ENCODE measurements at places on chromosomes 1 and 21. TPM values are rescaled to one million over a fixed set of nuclear protein-coding genes. Genes with fewer than 3 reads are reported as not detected.

DIPK1A gene
- total RNA-seq, result 2.0 TPM

GJB3 gene
- total RNA-seq, result not detected

COL6A1 gene
- total RNA-seq, result 120 TPM

SH2D1B gene
- not detected for total RNA-seq

OR14K1 gene
- total RNA-seq, result not detected

DENND2D gene
- not detected for total RNA-seq

TMIGD3 gene
- total RNA-seq, result not detected

COL9A2 gene
- 9.0 TPM for total RNA-seq

FCGR2B gene
- total RNA-seq, result not detected

NCF2 gene
- total RNA-seq, result not detected

ATP6V1G3 gene
- total RNA-seq, result not detected

MCOLN3 gene
- total RNA-seq, result not detected

ADGRL2 gene
- total RNA-seq, result 168 TPM

CLEC20A gene
- total RNA-seq, result not detected

DNA sequence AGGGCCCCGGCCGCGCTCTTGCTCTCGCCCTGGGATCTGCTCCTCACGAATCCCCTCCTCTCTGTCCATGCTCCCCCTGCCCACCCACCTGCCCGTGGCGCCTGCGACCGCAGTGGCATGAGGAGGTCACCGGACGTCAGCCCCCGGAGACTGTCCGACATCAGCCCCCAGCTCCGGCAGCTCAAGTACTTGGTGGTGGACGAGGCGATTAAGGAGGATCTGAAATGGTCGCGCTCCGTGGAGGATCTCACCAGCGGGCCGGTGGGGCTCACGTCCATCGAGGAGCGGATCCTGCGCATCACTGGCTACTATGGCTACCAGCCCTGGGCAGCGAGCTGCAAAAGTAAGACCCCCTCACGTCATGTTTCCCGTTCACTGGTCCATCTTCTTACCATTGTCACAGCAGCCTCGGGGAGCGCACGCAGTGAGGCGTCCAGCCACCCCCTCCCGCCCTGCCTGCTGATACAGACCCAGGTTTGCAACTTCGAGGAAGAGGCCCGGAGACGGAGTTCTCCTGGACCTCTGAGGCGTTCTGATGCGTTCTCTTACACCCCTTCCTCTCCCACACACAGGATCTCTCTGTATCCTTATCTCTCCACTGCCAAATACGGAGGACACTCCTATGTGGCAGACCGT is 1.1 kb downstream of the SLC35F3 start:
- DNase-seq, result no peak

DNA sequence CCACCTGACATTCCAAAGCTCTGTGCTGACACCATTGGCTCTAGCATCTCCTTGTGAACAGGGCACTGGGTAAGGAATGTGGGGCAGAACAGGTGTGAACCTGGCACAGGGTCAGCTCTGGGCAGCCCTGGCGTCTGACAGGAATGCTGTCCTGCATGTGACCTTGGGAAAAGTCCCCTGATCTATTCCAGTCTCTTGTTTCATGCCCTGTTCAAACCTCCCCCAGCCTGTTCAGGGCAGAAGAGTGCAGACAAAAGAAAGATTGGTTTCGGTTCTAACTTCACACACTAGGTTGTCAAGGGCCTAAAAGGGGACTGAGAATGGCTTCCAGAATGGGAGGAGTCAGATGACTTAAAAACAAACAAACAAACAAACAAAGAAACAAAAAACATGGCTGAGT is 27.6 kb upstream of the SDHB start:
- no peak for DNase-seq

DNA sequence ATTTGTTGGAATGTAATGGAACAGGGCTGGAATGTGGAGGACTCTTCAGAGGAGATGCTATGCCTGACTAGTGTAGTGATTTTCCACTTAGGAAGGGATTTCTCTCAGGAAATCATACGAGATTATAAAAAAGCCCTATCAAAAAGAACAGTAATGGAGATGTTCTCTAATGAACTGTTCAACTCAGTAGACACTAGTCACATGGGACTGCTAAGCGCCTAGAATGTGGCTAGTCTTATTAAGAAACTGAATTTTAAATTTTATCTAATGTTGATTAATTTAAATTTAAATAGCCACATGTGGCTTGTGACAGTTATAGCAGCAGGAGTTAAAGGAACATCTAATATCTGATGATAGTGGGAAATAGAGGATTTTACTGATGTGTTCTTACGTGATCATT is 94.0 kb downstream of the SLC35F3 start:
- DNase-seq, result no peak

DNA sequence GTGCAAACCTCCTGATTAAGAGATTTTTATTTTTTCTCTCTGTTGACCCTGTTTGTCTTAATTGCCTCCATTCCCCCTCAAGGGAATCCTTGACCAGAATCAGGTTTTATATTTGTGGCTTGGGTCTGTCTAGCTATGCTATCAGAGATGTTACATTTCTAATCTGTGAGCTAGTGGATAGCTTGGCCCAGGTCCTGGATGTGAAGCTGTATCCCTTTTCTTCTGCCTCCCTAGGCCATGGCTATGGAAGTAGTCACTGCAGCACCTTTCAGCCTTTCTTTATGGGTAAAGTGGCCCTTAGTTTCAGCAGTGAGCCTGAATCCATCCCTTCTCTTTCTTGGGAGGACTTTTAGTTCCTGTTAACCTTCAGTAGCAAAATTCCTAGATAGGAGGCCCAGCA is 17.0 kb upstream of the ANGEL2 start:
- no peak for DNase-seq

- no peak for DNase-seq
These were observed 241.2 kb upstream of the SAMSN1 start for GRCh38 chr21:14787312-14787711.

DNA sequence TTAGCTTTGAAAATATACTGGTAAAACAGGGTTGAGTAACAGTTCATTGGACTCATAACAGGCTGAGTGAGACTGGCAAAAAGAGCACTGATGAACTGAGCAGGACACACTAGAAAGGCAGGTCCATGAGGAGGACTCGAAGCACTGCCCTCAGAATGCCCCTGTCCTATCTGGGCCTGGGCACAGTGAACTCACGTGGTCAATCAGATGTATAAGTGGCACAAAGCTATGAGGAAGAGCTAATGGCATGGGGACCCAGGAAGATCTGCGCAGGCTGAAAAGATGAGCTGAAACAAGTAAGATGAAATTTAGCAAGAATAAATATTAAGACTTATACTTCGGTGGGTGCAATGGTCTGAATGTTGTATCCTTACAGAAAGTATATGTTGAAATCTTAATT is 9.2 kb upstream of the RGS7 start:
- DNase-seq, result no peak

- peak; percentile 33 for DNase-seq
These were observed 480 bp downstream of the CADM3 start for GRCh38 chr1:159171688-159172501.

DNA sequence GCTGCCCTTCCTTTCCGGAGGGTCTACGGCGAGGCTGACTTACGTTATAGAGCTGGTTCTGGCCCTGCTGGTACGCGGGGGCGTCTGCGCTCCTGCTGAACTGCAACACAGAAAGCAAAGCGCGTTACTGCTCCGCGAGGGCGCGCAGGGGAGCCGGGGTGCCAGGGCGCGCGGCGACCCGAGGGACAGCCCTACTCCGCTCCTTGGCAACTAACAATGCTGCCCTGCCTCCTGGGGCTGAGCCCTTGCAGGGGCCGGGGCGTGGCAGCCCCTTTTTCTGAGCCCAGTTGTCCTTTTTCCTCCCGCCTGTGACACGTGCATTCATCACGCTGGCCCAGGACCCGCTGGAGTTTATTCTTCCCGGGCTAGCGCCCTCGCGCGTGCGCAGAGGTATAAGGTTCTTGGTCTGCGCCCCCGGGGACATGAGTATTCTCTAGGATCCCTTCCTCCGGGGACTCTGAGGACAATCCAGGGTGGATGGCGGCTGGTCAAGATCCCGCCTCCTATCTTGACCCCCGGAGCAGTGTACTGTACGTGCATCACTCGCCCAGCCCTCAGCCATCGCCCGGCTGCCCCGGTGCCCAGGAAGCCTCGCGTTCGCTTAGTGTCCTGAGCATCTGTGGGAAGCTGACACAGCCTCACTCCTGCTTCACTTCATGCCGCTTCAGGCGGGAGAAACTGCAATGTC is 78.9 kb downstream of the CD247 start:
- peak; percentile 67 for DNase-seq

GRCh38 chr21:31560479-31560878 is 99.0 kb upstream of the SOD1 start:
- DNase-seq, result no peak

DNA sequence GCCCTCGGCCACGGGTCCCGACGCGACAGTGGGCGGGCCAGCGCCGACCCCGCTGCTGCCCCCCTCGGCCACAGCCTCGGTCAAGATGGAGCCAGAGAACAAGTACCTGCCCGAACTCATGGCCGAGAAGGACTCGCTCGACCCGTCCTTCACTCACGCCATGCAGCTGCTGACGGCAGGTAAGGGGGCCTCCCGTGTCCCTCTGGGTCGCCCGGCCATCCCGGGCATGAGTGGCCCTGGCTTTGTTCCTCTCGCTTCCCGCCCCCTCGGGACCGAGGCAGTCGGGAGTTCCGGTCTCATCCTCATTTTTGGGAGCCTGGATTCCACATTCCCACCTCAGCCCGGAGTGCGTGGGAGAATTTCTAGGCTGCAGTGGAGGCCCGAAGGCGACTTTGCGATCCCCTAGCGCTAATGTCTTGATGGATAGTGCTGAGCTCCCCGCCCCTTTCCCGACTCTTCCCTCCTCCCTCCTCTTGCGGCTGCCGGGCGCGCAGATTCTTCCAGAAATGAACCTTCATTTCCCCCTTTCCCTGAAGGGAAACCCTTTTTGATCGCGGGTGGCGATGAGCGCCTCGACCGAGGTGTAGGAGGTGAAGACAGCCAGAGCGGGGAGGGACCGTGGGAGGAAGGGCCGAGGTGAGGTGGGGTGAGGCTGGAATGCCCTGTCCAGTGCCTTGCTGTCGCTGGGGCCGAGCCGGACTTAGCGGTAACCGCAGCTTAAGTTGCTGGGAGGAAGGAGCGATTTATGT is 705 bp downstream of the KHDRBS1 start:
- peak; percentile 37 for DNase-seq

DNA sequence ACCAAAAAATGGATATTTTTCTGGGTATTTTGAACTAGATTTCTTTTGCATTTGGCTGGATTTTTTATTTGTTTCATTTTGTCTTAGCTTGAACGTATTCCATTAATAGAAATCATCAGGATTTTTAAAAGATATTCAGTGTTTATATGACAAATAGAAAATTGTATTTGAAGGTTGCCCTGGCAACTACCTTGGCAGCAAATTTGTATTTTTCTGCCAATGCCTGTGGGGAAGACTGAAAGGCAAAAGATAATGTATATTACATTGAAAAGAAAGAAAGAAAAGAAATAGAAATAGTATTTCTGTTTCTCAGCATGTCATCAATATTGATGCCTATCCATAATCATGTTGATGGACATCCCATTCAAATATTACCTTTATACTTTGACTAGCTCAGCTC is 16.8 kb downstream of the VCAM1 start:
- DNase-seq, result no peak

- DNase-seq, result no peak
These were observed 22.4 kb upstream of the RBBP5 start for GRCh38 chr1:205144046-205144720.

- DNase-seq, result peak; percentile 45
These were observed at the start of gene KIRREL1 for GRCh38 chr1:157993147-157993917. Gene KIRREL1, plus strand, starts transcription at chr1:157993645. Its CDS starts 32 bp downstream, at chr1:157993677.

GRCh38 chr1:188463919-188464318 is 1635.2 kb downstream of the PLA2G4A start:
- DNase-seq, result no peak

DNA sequence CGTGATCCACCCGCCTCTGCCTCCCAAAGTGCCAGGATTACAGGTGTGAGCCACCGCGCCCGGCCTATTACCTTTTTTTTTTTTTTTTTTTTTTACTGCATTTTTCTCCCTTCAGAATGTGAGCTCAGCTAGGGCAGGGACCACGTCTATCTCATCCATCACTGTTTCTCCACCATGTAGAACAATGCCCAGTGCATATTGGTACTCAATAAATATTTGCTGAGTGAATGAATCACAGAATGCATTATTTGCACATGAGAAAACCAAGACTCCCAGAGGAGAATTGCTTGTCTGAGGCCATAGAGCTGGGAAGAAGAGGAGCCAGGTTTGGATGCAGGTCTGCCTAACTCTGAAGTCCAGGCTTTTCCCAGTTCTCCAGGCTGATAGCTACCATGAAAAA is 8.2 kb upstream of the SLC9A1 start:
- no peak for DNase-seq

GRCh38 chr1:184388971-184389370 is 2.1 kb downstream of the C1orf21 start:
- no peak for DNase-seq

DNA sequence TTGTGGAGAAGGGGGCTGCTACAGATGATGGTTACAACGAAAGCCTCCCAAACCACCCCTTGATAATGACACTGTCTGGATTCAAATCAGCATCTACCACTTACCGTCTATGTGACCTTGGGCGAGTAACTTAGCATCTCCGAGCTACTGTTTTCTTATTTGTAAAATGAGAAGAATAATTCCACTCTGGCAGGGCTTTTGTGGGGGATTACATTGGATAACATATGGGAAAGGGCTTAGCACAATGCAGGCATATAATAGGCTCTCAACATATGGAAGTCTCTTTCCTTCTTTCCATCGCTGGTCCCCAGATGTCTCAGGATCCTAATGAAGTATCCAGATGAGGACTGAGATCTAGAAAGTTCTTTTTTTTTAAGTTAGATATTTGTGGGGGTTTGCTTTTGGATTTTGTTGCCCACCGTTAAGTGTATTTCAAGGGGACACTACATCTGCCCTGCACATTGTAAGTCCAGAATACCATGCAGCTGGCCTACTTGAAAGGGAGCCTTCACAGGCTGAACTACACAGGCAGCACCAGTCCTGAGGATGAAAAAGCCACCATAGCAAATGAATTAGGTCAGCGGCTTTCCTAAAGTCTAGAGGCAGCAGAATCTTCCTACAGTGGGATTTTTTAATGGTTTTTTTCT is 172.2 kb upstream of the IRF2BP2 start:
- DNase-seq, result no peak

DNA sequence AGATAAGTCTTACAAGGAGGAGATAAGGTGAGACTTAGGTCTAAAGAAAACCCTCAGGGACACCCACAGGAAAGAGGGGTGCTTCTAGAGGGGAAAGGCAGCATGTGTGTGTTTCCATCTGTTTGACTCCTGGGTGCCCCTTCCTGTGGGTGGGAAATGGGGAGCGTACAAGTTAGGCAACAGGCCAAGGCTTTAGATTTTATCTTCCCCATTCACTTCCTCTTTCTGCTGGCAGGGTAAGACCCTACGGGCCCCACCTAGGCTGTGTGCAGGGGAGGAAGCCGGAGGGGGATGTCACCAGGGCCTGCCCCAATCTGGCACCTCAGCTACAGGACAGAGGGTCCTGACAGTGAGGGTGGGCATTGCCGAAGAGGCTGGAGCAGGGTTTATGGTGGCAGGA is 2.5 kb upstream of the OLIG1 start:
- no peak for DNase-seq

- peak; percentile 34 for DNase-seq
These were observed 92.5 kb upstream of the RUNX3 start for GRCh38 chr1:25022361-25023189.

DNA sequence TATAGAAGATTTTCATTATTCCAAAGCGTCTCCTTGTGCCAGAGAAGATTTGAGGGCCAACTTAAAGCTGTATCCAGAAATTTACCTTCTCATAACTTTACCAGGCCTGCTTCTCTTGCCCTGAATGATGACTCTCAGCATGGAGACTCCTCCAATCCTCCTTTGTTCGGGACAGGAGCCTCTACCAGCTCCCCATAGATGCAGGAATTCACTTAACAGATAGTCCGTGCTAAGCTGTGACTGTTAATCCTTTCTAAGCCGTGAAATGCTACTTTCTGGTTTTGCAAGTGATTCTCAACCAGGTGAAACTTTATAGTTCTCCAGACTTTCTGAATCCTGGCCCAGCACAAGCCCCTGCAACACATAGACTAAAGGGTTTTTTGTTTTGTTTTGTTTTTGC is 31.8 kb upstream of the KCND3 start:
- DNase-seq, result no peak
